T-helper 1 cell (primary cell): ENCODE measurements at places on chromosomes 11 and 22.

DNA sequence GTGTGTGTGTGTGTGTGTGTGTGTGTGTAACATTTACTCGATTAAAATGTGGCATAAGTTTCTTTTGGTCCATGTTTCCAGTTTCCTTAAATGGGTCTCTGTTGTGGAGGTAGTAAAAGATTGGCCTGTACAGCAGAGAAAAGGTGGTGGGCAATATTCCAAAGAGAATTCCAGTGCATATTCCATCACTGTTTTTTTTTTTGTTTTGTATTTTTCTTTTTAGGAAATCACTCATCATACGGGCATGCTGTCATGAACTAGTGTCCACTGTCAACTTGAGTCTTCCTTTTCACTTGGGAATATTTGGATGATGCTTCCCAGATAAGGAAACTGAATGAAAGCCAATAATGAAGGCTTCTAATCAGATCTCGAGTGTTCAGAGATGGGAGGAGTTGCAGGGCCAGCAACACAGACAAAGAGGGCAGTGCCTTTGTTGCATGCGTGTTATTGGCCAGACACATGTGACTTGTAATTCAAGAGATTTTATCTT, 95.2 kb upstream of the PDGFD start:
- no peak for DNase-seq

DNA sequence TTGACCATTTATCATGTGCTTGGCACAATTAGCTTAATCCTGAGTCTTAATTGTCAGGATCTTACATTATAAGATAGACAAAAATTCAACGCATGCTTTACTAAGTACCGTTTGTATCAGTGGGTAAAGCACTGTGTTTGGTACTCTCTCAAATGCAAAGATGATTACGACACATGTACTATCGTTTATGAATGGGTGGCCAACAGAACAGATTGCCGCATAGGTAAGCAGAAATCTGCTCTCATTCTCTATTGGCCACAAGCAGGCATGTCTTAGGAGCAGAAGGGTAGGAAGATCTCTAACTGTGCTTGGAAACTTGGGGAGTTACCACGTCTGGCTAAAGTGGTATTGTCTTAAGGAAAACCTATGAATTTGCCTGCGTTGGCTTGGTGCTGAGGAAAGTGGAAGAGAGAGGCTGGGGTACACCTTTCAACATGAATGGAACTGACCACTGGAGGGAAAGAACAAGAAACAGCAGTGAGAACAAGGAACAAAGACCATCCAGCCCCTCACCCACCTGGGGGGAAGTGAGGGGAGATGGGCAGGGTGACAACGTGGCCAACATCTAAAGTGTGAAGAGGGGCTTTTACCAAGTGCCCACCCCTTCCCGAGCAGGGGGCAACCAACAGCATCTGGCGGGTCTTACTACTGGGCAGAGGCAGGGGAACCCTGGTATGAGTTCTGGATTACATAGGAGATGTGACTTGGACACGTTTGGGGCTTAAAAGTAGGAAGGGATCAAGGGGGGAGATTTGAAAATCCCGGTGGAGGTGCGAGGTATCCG, 1.0 kb upstream of the TUBA8 start:
- DNase-seq = no peak

GRCh38 chr11:38680746-38681145, 2082.7 kb upstream of the RAG2 start:
- no peak for DNase-seq

DNA sequence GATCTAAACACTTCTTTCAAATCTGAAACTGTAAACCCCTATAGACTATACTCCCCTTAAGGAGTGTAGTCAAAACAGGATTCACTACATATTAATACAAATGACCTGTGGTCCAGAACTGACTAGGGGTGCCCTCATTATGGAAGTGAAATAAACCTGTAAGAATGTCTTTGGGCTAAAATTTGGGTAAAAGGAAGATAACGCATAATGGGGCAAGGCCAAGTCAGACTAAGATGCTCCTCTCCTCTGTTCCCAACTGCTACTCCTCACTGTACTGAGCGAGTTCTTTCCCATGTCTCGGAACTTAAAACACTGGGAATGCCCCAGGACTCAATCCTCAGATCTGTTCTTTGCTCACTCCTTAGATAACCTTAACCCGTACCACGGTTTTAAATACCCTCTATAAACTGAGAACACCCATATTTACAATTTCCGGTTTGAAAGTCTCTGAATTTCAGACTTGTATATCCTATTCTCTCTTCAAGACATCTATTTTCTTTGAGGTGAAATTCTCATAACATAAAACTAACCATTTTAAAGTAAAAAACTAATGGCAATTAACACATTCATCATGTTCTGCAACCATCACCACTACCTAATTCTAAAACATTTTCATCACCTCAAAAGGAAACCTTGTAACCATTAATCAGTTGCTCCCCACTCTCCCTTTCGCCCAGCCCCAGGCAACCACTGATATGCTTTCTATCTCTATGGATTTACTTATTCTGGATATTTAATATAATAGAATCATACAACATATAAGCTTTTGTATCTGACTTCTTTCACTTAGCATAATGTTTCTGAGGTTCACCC, 4.0 kb downstream of the THAP12 start:
- DNase-seq = no peak

DNA sequence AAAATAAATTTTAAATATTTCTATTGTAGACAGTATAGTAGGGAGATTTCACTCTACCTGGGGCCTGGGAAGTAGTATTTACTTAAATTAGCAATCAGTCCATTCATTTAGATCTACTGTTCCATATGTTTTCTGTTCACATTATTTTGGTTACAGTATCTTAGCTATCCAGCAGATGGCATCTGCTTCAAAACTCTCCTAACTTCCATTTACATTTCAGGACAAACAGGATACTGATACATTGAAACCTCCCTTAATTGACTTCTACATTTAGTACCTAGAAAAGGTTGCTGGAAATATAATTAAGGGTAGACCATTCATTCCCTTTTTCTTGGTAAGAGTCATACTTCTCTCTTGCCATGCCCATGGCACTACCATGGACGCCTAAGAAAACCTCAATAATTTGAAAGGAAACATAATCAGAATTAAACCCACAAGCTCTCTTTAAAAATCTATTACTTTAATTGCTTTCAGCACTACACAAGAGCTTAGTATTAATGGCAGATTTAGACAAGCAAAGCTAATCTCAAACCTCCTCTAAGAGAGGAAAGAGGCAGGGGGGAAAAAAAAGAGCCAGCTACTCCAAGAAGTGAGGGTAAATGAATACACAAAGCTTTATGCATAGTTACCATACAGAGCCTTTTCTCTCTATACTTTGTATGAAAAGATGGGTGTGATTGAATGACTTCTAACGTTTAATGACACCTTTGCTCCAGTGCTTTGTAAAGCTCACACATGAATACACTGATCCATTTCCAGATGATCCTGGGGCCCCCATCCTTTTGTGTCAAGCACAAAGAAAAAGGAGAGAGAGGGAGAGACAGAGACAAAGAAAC, 131.2 kb upstream of the MTMR2 start:
- no peak for DNase-seq

- no peak for DNase-seq
These were observed 19.2 kb downstream of the PDE2A start for GRCh38 chr11:72655014-72655413.

DNA sequence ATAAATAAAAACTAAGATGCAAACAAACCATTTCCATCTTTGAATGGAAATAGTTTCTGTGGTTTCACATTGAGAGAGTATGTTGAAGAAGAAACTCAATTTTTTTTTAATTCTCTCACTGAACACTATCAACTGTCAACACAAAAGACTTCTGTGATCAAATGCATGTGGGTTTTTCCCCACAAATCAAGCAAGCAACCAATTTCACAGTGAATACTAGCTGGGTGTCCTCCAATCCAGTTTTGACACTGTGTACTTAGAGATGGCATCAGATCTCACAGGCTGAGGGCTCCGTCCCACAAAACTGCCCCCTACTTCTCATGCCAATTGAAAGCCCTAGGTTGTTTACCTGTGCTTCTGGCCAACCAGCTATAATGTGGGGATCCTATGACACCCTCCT, 34.5 kb downstream of the CTSC start:
- no peak for DNase-seq

GRCh38 chr11:12303421-12304149, 73.8 kb upstream of the PARVA start:
- no peak for DNase-seq

DNA sequence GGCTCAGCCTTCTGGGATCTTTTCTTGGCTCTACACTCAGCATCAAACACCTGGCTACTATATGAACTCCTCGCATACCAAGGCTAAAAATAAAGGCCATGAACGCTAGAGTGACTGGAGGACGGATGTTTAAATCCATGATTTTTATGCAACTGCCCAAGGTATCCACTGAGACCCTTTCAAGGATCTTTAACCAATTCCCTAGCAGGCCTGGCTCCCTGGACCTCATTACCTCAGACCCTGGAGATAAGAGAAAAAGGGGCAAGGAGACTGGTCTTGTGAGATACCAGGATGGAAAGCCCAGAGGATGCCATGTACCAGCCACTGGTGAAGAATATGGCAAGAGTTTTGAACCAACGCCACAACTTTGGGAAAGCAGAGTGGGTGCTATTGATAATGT, at the start of gene OR51G2:
Gene OR51G2, minus strand, starts transcription at position 101 of the 400 bp plus-strand sequence. CDS start 3,687 bp downstream, outside the sequence.
- DNase-seq = no peak

DNA sequence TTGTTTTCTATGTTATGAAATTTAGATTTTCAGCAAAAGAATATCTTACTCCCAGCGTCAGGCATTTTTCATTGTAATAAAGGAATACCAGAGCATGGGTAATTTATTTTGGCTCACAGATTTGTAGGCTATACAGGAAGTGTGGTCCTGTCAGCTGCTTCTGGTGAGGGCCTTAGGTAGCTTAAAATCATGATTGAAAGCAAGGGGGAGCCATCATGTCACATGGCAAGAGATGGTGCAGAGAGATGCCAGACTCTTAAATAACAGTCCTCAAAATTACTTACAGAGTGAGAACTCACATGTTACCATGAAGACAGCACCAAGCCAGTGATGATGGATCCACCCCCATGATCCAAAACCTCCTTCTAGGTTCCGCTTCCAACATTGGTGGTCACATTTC, 825.0 kb upstream of the CHORDC1 start:
- DNase-seq = no peak

- no peak for DNase-seq
These were observed 92.5 kb downstream of the DSCAML1 start for GRCh38 chr11:117704395-117705100.

GRCh38 chr11:69518081-69518950, 36.9 kb downstream of the LINC01488 start:
- DNase-seq = no peak

DNA sequence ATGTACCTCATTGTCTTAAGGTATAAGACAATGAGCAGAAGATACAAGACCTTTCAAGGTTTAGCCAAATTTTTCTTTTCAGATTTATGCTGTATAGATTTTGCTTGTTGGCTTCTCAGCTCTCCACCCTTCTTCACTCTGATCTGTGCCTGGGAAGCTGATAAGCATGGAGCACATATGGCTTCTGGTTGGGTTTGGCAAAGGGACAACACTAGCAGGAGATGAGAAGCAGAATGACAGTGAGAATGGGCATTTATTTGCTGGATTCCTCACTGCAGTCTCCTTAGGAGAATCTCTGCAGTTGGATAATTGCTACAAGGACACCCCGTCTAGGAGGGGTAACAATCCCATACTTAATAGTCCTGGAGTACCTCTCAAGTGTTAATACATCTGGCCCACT, 474.8 kb upstream of the CCDC90B start:
- no peak for DNase-seq

GRCh38 chr11:123122852-123123251, 60.9 kb upstream of the HSPA8 start:
- DNase-seq = no peak

DNA sequence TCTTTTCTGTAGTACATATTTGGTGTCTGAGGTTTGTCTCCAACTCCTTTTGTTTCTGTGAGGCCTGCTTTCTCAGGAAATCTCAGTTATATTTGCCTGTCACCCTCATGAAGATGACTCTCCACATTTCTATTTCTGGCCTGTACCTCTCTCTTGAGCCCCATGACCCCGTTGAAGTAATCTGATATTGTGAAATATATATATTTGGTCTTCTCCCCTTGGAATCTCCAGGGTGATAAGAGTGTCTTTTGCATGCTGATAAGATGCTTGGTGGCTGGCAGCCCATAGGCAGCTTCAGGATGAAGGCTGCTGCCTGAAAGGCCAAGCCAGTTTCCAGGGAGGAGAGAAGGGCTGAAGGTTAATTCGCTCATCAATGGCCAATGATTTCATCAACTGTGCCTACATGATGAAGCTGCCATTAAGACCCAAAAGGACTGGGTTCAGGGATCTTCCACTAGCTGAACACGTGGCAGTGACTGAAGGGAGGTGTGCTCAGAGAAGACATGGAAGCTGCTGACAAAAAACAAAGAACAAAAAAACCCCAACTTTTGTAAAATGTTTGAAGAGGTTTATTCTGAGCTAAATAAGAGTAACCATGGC, 67.4 kb downstream of the MICAL2 start:
- DNase-seq = no peak

DNA sequence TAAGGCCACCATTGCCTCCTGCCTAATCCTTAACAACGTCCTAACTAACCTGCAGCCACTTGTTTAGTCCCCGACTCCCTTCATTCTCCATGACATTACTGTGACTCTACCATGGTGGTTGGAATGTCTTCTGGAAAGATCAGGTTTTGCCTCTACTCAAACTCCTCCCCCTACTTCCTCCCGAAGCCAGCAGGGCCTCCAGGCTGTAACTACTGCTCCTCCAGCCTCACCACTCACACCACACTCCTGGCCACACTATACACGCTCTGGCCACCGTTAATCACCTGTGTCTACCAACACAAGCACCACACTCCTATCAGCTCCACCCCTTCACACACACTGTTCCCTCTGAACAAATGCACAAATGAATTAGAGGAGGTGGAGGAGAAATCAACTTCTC, 69.2 kb downstream of the PACSIN2 start:
- no peak for DNase-seq

DNA sequence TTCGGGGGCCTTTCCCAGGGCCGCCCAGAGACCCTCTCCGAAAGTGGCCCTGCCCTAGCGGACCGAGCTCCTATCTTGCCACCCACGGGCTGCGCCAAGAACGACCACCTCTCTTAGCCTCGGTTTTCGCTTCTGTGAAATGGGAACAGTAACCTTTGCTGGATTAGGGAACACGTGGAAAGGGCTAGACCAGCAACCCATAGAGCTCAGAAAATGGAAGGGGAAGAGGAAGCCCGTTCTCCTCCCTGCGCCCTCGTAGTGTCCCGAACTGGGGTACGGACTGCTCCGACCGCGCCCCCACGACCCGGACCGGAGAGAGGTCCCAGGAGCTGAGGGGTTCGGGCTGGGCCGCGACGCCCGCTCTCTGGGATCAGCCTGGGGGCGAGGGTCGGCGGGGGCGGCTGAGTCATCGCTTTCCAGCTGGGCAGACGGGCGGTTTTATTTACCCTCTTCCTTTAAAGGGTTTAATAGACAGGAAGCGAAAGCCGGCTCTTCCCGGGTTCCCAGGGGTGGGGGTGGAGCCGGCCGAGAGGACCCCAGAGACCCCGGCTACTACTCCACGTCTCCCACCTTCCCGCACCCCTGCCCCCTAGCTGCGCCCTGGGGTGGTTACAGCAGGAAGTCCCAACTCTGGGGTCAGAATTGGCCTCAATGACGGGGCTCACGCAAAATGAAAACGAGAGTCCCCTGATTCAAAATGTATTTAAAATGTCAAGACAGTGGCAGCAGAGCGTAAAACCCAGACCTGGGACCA, 907 bp upstream of the PHLDA2 start:
- DNase-seq = no peak
